Renal cortex interstitium (tissue), 15 donors: ENCODE measurements at places on chromosomes 1 and 21. TPM values are rescaled to one million over a fixed set of nuclear protein-coding genes. Genes with fewer than 3 reads are reported as not detected.

DNA sequence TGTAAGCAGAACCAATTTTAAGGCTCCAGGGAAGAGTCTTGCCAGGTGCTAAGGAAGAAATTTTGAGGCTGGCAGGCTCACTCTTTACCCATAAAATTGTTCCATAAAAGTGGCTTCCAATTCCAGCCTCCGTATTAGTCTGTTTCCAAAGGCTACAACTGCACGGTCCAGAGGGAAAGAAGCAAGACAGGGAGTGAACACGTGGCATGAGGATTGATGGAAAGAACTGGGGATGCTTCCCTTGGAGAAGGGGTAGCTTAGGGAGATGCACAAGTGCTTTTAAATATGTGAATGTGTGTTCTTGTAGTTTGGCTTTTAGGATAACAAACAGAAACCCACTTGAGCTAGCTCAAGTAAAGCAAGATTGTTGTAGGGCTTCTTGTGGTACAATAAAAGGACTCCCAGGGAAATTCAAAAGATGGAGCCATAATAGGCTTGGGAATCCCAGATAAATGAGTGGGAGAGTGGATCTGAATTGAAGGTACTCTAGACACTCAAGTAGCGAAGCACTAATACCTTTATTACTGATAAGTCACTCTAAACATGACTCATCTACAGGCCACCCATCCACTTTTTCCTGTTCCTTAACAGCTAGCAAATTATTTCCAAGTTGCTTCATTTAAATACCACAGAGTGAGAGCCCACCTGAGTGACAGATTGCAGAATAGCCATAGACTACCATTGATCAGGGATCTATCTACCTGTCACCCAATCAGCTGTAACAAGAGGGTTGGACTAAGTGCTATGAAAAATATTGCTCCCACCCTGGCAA lies 34.8 kb upstream of the NPL start:
- DNase-seq: no peak

GRCh38 chr1:34167389-34167788 lies 2.4 kb upstream of the CSMD2 start:
- no peak for DNase-seq

- no peak for DNase-seq
Observed at GRCh38 chr21:35748678-35749314, 311.5 kb downstream of the SETD4 start.

GRCh38 chr1:183125279-183125999 lies 60.6 kb upstream of the LAMC2 start:
- no peak for DNase-seq

Gene OR2T33
- not detected for polyA plus RNA-seq

Gene AADACL4
- polyA plus RNA-seq: 2.0 TPM
